Activated naive CD4-positive, alpha-beta T cell treated with anti-CD3 and anti-CD28 coated beads, Interleukin-2, amount 50 U/mL, for 72 hours (primary cell): ENCODE measurements at places on chromosomes 7 and 10. TPM values are rescaled to one million over a fixed set of nuclear protein-coding genes. Genes with fewer than 3 reads are reported as not detected.

Gene POM121
- total RNA-seq, result 48.7 TPM

- no peak for DNase-seq
Observed at GRCh38 chr7:158924956-158925355, 68.6 kb downstream of the DYNC2I1 start.

DNA sequence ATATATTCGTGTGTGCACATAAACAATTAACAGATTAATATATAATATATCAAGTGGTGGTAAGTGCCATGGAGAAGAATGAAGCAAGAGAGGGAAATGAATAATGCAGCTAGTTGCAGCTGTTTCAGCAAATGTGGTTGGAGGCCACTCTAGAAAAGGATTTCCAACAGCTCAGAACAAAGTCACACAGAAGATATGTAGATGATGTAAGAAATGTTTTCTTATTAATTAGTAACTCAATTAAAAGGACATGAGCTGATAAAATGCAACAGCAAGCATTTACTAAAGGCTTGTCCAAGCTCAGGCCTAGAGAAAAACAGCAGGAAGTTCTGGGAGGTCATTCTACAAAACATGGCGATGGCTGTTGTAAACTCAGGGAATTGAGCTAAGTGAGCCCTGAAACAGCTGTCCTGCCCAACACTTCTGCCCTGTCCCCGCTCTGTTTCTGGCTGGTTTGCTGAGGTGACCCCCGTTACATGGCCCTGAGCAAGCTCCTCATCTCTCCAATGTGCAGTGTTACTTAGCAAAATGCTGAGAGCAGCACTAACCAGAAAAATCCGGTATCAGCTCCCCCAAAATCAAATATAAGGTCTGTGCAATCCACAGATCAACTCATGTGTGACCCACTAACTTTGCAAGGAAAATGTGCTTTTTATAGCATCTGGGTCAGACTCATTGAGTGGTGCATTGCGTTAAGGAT is 23.4 kb upstream of the C10orf67 start:
- no peak for DNase-seq

DNA sequence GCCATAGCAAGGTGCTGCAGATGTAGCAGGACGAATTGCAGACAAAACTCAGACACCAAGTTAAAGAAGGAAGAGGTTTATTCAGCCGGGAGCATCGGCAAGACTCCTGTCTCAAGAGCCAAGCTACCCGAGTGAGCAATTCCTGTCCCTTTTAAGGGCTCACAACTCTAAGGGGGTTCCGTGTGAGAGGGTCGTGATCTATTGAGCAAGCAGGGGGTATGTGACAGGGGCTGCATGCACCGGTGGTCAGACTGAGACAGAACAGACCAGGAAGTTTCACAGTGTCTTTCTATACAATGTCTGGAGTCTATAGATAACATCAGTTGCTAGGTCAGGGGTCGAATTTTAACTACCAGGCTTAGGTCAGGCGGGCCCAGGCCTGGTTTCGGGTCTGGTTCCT is 222.0 kb upstream of the C7orf33 start:
- DNase-seq, result no peak

DNA sequence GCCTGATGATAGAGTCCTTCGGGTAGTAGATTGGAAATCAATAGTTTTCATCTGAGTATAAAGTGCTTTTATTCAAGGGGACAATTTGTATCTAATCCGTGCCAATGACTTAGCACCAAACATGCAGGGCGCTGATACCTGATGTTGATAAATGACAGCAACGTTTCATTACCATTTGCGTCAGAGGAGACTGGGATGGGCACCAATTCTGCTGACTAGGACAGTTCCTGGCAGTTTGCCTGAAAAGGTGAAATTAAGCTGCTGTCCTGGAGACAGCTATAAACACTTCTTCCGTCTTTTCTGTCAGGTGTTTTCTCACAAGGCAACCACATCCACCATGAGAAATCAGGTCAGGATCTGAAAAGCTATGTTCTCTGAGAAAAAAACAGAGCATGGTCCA is 1136.4 kb downstream of the TYW1 start:
- no peak for DNase-seq

DNA sequence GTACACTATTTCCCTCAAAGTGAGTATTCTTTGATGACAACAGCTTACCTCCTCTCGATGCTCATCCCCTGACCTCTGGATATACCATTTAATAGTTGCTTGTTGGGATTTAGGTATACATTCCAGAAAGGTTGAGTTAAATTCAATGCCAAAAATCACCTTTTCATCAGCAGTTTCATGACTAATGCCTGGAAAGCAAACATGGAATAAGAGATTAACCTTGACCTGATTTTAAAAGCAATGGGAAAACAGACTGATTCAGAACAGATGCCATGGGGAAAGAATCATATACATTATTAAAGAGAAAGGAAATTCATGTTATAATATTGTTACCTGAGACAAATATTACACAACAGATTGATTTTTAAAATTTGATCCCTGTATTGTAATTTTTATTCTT is 180.1 kb downstream of the SEMA3D start:
- no peak for DNase-seq

- no peak for DNase-seq
Observed at GRCh38 chr7:154836021-154836448, 166.9 kb downstream of the PAXIP1 start.

Gene ENO4
- not detected for total RNA-seq

GRCh38 chr10:33331379-33331694 is 3.1 kb downstream of the NRP1 start:
- DNase-seq, result no peak

Gene SLC18A3
- not detected for total RNA-seq

Gene PIK3AP1
- total RNA-seq, result 0.87 TPM

Gene LIPJ
- not detected for total RNA-seq

Gene FAM25A
- total RNA-seq, result not detected

- DNase-seq, result no peak
Observed at GRCh38 chr10:103691267-103691666, 164.1 kb downstream of the SH3PXD2A start.

GRCh38 chr10:1661416-1661815 is 75.9 kb downstream of the ADARB2 start:
- DNase-seq, result no peak

GRCh38 chr10:116868722-116869121 is 19.4 kb downstream of the ENO4 start:
- DNase-seq, result no peak

Gene AKR1E2
- total RNA-seq, result 7.5 TPM
